ENCODE measurements at places on chromosomes 7 and 10.

DNA sequence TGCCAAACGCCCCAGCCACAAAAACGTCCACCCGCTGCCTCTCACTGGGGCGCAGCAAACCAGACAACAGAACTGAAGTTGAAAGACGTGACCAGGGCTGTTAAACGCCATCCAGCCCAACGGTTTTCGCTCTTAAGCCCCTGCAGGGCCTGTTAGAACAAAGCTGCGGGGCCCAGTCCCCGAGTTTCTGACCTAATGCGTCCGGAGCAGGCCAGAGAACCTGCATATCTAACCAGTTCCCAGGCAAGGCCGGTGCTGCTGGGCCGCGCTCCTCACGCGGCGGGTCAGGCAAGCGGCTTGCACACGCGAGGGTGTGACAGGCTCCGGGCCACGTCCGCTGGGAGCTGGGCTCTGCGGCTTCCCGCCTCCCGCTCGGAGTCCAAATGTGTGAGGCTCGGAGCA is 87.0 kb downstream of the PTPRN2 start:
- DNase-seq, result no peak

DNA sequence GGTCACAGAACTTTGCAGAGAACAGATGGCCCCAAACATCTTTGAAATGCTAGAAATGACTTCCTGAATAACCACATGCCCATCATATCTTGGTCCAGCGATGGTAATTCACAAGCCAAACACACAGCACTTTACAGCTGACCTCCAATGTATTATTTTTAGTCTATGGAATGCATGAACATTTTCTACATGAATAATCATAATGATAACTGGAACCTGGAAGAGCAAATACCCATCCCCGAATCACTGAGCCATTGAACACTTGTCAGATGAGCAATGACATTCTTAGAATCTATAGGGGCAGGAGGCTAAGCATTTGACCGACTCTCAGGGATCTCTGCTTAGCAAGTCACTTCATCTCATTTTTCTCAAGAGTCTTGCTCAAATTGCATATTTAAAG is 167.3 kb downstream of the CREB5 start:
- no peak for DNase-seq

DNA sequence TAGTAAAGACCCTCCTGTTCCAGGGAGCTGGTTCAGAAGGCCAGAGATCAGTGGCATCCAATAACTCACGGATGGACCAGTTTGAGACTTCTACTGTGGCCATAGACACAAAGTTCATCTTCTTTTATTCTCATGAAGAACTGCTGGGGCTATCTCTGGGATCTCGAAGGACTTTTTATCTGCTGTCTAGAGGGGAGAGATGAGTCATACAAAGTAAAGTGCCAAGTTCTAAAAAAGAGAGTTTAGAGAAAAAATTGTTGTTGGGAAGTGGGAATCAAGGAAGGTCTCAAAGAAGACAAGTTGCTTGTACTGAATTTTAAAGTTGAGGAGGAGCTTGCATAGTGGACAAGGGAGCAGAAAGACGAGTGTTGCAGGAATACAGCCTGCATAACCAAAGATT is 8.0 kb upstream of the FAM221A start:
- DNase-seq, result no peak

DNA sequence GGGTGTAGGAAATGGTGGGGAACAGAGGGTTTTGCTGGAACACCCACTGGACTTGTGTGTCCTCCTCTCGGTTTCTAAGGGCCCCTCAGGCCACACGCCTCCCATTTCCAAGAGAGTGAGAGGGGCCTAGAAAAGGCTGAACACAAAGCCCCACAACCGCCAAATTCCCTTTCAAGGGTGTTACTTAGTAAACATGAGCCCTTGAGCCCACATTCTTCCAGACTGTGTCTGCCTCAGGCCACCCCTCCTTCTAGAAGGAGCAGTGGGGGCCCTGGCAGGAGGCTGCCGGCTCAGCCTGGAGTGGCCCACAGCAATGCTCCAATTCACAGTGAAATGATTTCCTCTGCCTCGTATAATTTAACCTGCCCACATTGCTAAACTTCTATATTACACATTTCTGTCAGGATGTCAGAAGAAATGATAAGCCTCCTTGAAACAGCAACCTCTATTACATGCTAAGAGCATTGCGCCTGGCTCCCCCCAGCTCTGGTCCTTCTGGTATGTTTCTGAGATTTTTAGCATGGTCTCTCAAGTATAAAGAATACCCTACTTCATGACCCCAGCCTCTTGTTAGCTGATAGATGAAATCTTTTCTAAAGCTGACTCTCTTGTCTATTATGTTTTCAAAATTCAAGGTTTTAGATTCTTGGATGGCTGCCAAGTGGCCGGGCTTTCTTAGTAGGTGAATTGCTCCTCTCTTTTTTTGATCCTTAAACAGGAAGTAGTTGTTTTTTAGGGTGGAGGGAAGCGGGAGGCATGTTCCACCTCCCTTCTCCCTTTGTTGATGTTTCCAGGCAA is 673.9 kb upstream of the GALNT17 start:
- no peak for DNase-seq

DNA sequence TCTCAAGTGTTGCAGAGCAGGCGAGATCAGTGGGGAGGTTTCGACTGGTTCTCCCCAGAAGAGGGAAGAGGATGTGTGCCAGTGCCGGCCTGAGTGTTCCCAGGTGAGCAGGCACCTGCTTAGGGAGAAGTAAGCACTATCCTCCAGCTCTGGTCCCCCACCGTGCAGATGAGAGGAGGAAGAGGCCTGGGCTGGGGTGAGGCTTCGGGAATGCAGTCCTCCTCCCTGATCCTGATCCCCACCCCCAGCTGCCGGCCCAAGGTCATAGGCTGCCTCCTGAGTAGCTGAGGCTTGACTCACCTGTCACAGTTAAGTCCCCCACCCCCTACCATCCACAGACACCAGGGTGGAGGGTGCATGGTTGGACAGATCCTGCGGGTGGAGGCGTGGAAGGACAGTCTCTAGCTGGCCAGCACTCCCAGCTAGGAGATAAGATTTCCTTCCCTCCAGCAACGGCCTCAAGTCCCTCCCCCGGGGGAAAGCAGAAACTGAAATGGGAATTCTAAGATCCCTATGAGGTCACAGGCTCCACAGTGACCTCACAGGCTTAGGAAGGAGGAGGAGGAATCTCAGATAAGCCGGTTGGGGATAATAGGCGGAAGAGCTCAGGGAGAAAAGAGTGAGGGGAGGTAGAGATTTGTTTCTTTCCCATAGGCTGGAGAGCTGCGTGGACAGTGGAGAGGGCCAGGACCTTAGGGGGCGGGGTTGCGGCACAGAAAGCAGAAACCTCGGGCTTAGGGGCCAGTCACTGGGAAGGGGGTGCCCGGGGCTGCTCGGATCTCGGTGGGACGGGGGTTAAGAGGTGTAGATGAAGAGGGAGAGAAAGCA is 1.0 kb downstream of the LRCH4 start:
- no peak for DNase-seq

GRCh38 chr10:131819241-131820072 is 81.4 kb upstream of the PPP2R2D start:
- no peak for DNase-seq

- DNase-seq, result no peak
Measured at GRCh38 chr7:16744518-16745250, 8.9 kb upstream of the TSPAN13 start.

GRCh38 chr10:91350651-91351081 is 59.5 kb upstream of the HECTD2 start:
- no peak for DNase-seq

GRCh38 chr10:23001901-23002516 is 74.2 kb downstream of the ARMC3 start:
- DNase-seq, result no peak

GRCh38 chr7:141522657-141523342 is 28.4 kb upstream of the AGK start:
- DNase-seq, result no peak

- DNase-seq, result no peak
Measured at GRCh38 chr10:102112210-102112817, 7.9 kb downstream of the LDB1 start.

- no peak for DNase-seq
Measured at GRCh38 chr7:26912933-26913536, 48.6 kb upstream of the SKAP2 start.

- DNase-seq, result peak; percentile 78
Measured at GRCh38 chr10:133274751-133275683, 1.7 kb downstream of the ADAM8 start.

- DNase-seq, result no peak
Measured at GRCh38 chr10:101225846-101226421, 3.3 kb downstream of the LBX1 start.

DNA sequence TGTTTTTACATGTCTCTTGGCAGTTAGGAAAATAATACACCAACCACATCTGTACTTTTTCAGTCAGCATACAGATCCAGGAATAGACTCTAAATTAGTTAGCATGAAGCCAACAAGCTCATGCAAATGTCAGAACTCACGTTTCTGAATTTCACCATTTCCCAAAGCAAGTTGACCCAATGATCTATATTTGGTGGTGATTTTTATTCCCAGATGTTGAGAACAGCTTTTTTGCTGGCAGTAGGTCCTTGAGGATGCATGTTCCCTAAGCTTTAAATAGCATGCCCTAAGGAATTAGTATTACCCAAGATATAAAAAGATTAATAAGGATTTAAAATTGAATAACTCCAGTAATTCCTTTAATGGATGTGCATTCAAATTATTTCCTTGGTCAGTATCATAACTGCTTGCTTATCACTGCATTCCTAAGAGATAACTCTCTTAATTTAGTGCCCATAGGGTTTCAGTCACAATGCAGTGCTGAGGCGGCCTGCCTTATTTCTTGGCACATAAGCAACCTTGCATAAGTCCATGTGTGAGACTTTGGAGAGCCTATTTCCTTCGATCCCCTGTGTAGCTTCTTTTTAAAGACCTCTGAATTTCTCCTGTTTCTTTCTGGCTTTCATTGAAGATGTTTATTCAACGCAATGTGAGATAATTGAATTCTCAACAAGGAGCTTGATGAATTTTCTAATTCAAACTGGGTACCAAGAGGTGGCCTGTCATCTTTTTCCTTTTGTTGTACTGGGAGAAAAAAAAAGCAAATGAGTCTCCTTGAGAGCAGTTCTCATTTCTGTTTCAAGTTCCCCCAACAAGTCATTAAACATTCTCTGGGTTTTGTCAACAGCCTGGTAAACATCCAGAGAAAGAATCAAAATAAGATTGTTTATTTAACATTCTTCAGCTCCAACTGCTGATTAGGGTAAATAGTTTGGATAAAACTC is 135.3 kb upstream of the MEOX2 start:
- DNase-seq, result no peak

- DNase-seq, result no peak
Measured at GRCh38 chr7:493661-494251, 25.9 kb downstream of the PDGFA start.

DNA sequence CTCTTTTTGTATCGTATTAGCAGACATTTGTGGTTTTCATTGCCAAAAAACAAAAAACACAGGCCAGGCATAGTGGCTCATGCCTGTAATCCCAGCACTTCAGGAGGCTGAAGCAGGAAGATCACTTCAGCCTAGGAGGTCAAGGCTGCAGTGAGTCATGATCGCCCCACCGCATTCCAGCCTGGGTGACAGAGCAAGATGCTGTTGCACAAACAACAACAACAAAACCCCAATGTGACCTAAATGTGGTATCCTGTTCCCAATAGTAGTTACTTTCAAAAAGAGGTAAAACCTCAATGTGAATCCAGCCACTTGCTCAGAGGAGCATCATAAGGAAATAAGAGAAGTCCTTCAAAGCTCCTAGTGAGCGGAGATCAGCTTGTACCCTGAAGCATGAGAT is 45.8 kb upstream of the SKAP2 start:
- DNase-seq, result no peak

GRCh38 chr7:73844848-73845460 is 2.6 kb upstream of the METTL27 start:
- DNase-seq, result no peak

- DNase-seq, result no peak
Measured at GRCh38 chr10:116721547-116722392, 20.6 kb downstream of the HSPA12A start.

DNA sequence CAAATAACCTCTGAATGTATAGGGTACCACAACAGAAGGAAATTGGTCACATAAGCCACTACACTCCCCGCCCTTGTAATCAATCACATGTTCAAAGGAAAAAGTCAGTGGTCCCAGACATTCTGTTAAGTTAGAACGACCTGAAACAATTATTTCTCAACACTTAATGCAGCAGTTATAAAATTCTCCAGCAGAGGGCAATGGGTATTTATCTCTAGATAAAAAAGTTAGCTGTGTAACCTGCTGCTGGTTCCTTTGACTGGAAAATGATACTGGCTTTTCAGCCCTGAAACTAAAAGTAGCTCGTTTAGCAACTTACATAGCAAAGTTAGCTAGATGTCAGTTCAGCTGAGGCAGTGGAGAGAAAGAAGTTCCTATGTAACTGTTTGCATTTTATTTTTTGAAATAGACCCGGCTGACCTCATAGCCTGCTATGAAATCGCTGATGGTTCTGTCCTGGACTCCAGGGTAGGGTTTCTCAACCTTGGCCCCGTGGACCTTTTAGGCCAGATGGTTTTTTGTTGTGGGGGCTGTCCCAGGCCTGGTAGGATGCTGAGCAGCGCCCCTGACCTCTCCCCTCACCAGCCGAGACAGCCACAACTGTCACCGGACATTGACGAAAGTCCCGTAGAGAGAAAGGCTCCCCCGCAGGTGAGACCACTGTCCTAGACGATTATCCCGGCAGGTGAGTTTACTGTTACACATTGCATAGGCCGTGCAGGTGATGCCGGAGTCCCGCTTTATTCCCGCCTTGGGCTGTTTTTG is 40.2 kb upstream of the PROSER2 start:
- DNase-seq, result no peak

DNA sequence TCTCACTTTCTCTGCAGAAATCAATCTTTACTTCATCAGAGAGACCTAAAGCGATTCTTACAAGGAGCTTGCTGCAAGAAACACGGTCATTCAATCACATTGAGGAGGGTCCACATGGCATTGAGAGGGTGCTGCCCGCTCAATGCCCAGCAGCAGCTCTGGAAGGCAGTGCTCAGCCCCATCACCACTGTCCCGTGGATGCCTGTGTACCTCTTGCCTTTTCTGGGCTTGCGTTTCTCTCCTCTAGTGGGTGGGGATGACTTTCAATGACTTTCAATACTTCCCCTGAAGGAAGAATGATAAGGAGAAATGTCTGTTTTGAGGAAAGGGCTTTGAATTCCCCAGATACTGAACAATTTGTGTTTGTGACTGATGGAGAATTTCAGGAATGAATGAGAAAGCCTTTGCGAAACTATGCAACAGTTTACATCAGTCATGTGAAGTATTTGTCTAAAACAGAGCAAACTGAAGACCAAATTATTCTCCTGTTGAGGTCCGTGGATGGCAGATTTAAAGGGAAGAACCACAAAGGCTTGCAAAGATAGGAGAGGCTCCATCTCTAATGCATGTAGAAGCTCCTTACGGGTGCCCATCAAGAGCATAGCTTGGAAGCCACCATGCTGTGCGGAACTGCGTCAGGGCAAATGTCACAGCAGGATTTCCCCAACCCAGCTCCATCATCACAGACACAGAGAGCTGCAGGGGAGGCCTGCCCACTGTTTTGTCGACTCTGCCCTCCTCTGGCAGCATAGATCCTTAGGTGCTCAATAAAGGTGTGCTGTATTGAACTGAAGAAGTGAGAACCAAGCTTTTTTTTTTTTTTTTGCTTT is 6.6 kb upstream of the ZNF22 start:
- no peak for DNase-seq

GRCh38 chr7:39620486-39620885 is 2.9 kb upstream of the RALA start:
- no peak for DNase-seq

- no peak for DNase-seq
Measured at GRCh38 chr7:151725844-151726651, 150.9 kb downstream of the PRKAG2 start.

All from T-helper 2 cell (primary cell).